Stomach (tissue), 19 donors: ENCODE measurements at places on chromosomes 16 and 17. TPM values are rescaled to one million over a fixed set of nuclear protein-coding genes. Genes with fewer than 3 reads are reported as not detected.
A peak's percentile ranks its signal among the peaks of the same experiment; 100 is the strongest.

GRCh38 chr17:43212641-43213490, 1.2 kb downstream of the TMEM106A start:
- DNase-seq: no peak
- peaks cover 35% of the 10 kb centered on the region for H3K4me1 ChIP-seq

The GAST gene
- total RNA-seq: 32.7 TPM

DNA sequence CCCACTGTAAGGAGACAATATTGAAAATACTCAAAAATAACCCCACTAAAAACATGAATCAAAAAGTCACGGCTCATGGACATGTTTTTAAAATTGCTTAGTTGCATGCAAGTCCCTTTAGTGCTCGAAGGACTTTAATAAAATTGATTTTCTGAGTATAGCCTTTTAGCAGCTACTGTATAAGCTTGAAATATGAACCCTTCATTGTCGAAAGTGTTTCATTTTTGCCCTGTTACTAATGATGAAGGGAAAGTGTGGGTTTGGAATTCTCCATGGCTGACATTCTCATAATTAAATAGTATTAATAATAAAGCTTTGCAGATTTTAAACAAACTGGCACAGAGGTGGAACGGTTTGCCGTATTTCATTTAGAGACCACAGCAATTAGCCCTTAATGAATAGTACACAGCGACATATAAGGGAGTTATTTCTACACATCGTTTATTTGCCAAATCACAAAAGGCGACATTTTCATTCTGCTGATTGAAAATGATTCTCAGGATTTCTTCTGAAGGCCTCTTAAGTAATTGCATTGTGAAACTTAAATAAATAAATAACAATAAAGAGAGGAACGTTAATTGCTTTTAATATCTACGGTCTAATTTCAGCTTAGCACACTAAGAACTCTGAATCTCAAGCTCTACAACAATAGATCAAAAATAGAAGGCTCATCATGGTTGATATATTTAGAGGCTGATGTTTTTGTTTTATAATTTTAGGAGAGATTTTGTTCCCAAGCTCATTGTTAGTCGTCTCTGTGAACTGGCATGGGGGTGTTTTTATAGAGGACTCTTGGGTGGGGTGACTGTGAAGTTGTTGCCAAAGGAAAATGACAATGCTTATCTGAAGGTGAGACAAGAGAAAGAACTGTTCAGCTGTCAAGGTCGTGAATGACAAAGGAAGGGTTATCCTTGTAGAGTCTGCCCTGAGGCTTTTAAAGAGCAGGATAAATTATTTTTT, 60.6 kb downstream of the IRX6 start:
- H3K4me1 ChIP-seq: no peaks in the 10 kb centered on the region
- no peaks in the 10 kb centered on the region for H3K36me3 ChIP-seq
- no peaks in the 10 kb centered on the region for H3K27me3 ChIP-seq
- DNase-seq: no peak
- H3K4me3 ChIP-seq: no peak overlapping the region
- no peak overlapping the region for H3K27ac ChIP-seq

GRCh38 chr17:279776-280175, 72.8 kb downstream of the RPH3AL start:
- H3K36me3 ChIP-seq: peaks cover 26% of the 10 kb centered on the region
- no peak for DNase-seq
- no peak overlapping the region for H3K27ac ChIP-seq
- H3K4me3 ChIP-seq: no peak overlapping the region
- no peaks in the 10 kb centered on the region for H3K4me1 ChIP-seq

DNA sequence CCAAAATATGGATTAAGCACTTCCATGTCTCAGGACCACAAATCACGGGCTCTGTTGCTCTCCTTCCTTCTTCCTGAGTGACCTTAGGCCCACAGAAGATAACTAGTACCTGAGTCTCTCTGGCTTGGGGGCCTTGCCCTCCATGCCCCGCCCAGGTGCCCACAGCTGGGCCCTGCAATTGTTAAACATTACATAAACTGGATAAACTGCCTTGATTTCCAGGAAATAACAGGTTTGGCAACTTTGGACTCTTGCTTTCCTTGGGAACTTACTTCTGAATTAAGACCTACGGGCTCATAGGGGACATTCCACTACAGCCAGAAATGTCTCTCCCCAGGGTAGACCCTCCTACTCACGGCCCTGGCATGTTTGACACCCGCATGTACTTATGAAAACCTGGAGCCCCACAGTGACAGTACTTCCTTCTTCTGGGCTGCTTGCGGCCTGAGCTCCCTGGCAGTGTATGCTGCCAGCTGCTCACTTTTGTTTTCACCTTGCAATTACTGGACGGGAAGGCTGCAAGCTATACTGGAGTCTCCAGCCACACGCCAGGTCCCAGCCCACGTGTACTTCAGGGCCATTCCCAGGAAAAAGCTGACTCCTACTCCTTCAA, 2.3 kb upstream of the UBALD2 start:
- peak; percentile 80 for DNase-seq
- no peaks in the 10 kb centered on the region for H3K36me3 ChIP-seq
- H3K27ac ChIP-seq: peak overlapping the region; percentile 97
- H3K27me3 ChIP-seq: no peaks in the 10 kb centered on the region
- H3K4me3 ChIP-seq: peak overlapping the region; percentile 0

GRCh38 chr16:80583466-80583865, 42.7 kb downstream of the DYNLRB2 start:
- H3K4me3 ChIP-seq: no peak overlapping the region
- no peak for DNase-seq
- H3K36me3 ChIP-seq: no peaks in the 10 kb centered on the region
- H3K27me3 ChIP-seq: no peaks in the 10 kb centered on the region

DNA sequence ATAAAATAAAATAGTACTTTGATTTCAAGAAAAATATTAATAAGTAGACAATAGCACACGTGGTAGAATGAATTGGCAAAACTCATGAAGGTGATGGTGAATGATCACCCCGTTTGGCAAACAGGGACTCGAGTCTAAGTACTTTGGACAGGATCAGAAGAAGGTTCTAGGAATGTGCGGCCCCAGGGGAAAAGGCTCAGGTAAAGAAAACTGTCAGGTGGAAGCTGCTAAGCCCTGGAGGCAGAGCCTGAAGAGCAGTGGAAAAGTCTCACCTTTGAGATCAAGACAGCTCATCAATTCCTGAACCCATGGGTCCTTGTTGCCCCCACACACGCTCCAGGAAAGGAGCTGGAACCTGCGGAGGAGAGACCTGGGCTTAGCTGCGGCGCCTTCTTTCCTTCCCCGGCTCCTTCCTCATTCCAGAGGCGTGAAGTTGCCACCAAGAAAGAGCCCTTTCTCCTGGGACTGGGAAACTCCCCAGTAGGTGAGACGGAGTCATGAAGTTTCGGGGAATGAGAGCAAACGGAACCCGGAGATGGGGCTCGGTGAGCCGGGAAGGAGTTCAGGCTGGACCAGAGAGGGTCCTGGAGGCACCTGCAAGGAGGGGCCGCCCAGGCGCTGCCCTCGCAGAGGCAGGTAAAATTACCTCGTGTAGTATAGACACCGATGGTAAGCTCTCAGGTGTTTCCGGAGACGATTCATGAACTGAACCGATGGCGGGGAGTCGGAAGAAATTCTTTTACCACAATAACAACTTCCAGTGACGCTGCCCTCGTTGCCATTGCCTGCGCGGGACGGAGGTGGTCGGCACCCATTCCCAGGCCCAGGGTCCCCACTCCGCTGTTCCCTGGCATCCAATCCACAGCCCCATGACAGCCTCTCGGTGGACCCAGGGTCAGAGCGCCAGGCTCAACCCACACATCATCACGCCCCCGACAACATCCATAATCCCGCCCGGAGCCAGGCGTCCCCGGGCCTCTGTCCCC, 1.2 kb upstream of the ZMYND15 start:
- H3K36me3 ChIP-seq: peaks cover 13% of the 10 kb centered on the region
- H3K4me1 ChIP-seq: peaks cover 12% of the 10 kb centered on the region
- peak overlapping the region; percentile 71 for H3K4me3 ChIP-seq
- no peaks in the 10 kb centered on the region for H3K27me3 ChIP-seq
- peak; percentile 76 for DNase-seq
- peak overlapping the region; percentile 86 for H3K27ac ChIP-seq

- H3K36me3 ChIP-seq: peaks cover 47% of the 10 kb centered on the region
- no peak for DNase-seq
- peaks cover 47% of the 10 kb centered on the region for H3K4me1 ChIP-seq
- peak overlapping the region; percentile 81 for H3K27ac ChIP-seq
- H3K27me3 ChIP-seq: no peaks in the 10 kb centered on the region
These were observed 341 bp downstream of the SLC7A6OS start for GRCh38 chr16:68310437-68310773.

- H3K27me3 ChIP-seq: no peaks in the 10 kb centered on the region
- H3K4me3 ChIP-seq: no peak overlapping the region
- no peaks in the 10 kb centered on the region for H3K36me3 ChIP-seq
- DNase-seq: no peak
- H3K27ac ChIP-seq: no peak overlapping the region
These were observed 398.8 kb downstream of the HS3ST3B1 start for GRCh38 chr17:14699574-14700185.

- peaks cover 100% of the 10 kb centered on the region for H3K4me1 ChIP-seq
- peaks cover 12% of the 10 kb centered on the region for H3K36me3 ChIP-seq
- H3K4me3 ChIP-seq: peak overlapping the region; percentile 23
- peak; percentile 61 for DNase-seq
These were observed 15.0 kb downstream of the SLC7A5 start for GRCh38 chr16:87854053-87854906.

The NKD1 gene
- total RNA-seq: 284 TPM

- no peaks in the 10 kb centered on the region for H3K36me3 ChIP-seq
- H3K4me3 ChIP-seq: no peak overlapping the region
These were observed 88.2 kb upstream of the CORO6 start for GRCh38 chr17:29710891-29711418.

The TERB1 gene
- total RNA-seq: not detected

DNA sequence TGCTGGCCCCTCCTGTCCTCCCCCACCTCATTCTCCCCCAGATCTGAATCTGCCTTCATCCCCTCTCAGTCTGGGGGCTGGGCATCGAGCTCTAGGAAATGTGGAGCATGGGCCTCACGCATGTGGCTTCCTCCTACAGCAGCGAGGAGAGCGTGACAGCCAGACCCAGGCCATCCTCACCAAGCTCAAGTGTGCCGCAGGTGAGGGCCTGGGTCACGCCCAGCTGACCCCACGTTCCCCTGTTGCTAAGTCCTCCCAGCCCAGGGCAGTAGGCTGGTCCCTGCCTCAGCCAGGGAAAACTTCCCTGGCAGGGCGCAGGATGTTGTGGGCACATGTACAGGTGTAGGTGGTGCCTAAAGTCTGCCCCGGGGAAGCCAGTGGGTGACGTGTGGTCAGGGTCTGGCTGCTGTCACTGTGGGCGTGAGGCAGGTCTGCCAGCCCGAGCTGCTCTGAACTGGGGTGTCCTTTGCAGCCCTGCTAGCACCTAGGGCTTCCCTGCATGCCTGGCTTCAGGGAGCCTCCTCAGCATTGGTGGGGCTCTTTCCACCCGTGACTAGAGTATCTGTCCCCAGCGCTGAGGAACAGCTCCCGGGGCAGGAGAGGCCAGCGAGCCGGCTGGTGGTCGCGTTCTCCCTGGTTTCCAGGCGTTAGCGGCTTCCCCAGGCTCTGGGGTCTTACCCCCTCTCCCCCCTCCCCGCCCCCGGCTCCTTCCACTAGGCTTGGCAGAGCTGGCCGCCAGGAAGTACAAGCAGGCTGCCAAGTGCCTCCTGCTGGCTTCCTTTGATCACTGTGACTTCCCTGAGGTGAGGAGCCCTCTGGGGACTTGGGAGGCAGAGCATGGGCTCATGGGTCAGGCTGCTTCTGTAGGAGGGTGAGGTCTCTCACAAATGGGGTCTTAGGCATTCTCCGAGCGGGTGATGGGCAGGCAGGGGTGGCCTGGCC, 3.6 kb downstream of the GPS1 start:
- peaks cover 54% of the 10 kb centered on the region for H3K36me3 ChIP-seq
- no peak overlapping the region for H3K27ac ChIP-seq
- DNase-seq: no peak
- H3K27me3 ChIP-seq: no peaks in the 10 kb centered on the region
- no peak overlapping the region for H3K4me3 ChIP-seq

The OR2C1 gene
- total RNA-seq: not detected

GRCh38 chr17:47980541-47980940, 9.6 kb downstream of the CDK5RAP3 start:
- H3K36me3 ChIP-seq: peaks cover 95% of the 10 kb centered on the region
- DNase-seq: no peak
- no peaks in the 10 kb centered on the region for H3K27me3 ChIP-seq
- H3K4me1 ChIP-seq: peaks cover 28% of the 10 kb centered on the region

The AGRP gene
- not detected for total RNA-seq

The PDIA2 gene
- 32.3 TPM for total RNA-seq

The COX6A2 gene
- total RNA-seq: not detected

DNA sequence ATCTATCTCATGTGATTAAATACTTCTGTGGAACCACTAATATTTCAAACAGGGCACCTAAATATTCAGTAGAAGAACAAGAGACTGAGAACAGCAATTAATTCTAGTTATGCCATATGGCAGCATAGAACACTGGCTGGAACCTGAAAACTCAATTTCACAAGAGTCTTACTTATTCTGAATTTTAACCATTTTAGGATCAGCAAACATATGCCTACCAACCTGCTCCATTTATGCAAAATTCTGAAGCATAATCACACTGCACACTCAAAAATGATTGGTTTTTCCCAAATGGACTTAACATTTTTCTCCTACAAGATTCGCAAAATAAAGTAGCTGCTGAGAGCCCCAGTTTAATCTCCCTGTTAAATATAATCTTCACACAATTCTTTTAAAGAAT, 43.2 kb downstream of the SKAP1 start:
- H3K27ac ChIP-seq: no peak overlapping the region
- no peaks in the 10 kb centered on the region for H3K4me1 ChIP-seq
- no peaks in the 10 kb centered on the region for H3K27me3 ChIP-seq
- H3K36me3 ChIP-seq: no peaks in the 10 kb centered on the region

- DNase-seq: no peak
- H3K36me3 ChIP-seq: no peaks in the 10 kb centered on the region
- H3K4me1 ChIP-seq: peaks cover 4% of the 10 kb centered on the region
- no peak overlapping the region for H3K4me3 ChIP-seq
- H3K27me3 ChIP-seq: no peaks in the 10 kb centered on the region
These were observed 17.1 kb upstream of the ATP6V0A1 start for GRCh38 chr17:42441371-42442195.

DNA sequence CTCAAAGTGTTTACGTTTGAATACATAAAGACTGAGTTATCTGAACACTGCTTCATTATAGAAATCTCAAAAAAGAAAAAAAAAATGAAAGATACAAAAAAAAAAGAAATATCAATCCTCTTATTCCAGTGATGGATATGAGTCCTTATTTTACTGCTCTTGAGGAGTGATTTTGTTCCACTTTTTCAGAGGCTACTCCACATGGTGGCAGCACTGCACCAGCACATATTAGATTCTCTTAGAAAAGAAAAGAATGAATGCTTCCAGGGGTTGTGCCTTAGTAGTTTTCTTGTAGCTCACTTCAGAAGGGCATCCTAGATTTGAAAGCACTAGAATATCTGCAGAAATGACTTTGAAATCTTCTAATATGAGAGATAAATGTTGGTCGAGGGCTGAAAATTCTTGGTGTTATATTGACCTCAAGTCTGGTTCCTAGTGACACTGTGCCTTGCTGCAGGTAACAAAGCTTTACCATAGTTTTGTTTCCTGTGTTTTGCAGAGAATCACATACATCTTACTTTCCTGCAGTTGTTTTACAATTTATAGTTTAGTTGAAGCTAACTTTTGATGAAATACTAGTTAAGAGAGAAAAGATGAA, 25.9 kb downstream of the AP2B1 start:
- no peak overlapping the region for H3K4me3 ChIP-seq
- DNase-seq: peak; percentile 44
- H3K4me1 ChIP-seq: no peaks in the 10 kb centered on the region

The MEFV gene
- 4.9 TPM for total RNA-seq
